ENCODE measurements at places on chromosomes 4 and X. TPM values are rescaled to one million over a fixed set of nuclear protein-coding genes. Genes with fewer than 3 reads are reported as not detected.

DNA sequence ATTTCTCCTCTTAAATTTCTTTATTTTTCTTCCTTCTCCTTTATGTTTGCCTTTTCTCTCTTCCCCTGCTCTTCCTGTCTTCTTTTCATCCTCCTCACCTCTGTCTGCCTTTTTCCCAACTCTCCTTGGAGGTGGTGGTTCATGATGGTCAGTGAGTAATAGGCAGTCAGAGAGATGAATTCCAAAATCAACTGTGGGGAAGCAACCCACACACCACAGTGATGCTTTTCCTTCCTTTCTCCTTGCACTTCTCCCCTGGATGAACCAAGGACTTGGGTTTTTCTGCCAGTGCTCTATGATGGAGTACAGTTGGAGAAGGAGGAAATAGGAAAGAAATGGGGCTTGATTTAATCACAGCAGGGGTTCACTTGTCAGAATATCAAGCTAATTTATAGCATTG is 153.8 kb downstream of the DCK start:
- peaks cover 10% of the 10 kb centered on the region for H3K4me1 ChIP-seq

GRCh38 chr4:140861359-140862176 is 105.4 kb upstream of the TBC1D9 start:
- no peak overlapping the region for H3K4me3 ChIP-seq
- no peaks in the 10 kb centered on the region for H3K36me3 ChIP-seq
- DNase-seq = peak; percentile 84
- no peaks in the 10 kb centered on the region for H3K27me3 ChIP-seq

DNA sequence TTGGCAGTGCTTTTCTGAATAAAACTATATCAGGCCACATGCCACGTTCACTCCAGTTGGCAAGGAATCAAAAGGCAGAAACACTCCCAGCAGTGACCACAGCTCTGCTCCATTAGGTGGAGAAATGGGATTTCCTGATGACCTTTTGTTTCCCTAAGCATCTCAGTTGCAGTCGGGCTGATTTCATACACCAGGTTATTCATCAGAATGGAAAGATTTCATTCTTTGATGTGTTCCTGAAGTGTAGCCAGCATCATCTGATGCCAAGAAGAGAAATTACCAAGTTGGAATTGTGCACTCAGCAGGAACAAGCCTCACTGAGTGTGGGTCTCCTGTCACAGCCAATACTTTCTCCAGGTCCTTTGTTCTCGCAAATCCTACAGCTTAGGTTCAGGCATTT is 193.7 kb downstream of the SPATA18 start:
- no peaks in the 10 kb centered on the region for H3K4me1 ChIP-seq
- H3K4me3 ChIP-seq = no peak overlapping the region
- H3K27ac ChIP-seq = no peak overlapping the region
- H3K36me3 ChIP-seq = no peaks in the 10 kb centered on the region
- DNase-seq = no peak

DNA sequence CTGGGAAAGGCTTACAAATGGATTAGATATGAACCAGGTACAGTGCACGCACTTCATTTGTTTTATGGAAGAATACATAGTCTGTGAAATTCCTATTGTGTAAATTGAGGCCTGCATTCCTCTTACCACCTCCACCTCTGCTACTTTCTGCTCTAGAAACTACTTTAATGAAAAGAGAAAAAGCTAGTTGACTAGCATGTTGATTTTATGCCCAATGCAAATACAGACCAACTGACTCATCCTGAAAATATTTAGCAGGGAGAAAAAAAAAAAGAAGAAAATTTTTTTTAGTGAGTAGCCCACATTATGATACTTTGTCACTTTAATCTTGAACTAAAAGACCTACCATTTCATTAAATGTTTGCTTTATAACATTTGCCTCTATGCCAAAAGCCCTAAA is 41.2 kb downstream of the DCLK2 start:
- no peaks in the 10 kb centered on the region for H3K27me3 ChIP-seq
- peaks cover 14% of the 10 kb centered on the region for H3K4me1 ChIP-seq
- no peak overlapping the region for H3K4me3 ChIP-seq
- peak; percentile 71 for DNase-seq
- H3K36me3 ChIP-seq = no peaks in the 10 kb centered on the region

DNA sequence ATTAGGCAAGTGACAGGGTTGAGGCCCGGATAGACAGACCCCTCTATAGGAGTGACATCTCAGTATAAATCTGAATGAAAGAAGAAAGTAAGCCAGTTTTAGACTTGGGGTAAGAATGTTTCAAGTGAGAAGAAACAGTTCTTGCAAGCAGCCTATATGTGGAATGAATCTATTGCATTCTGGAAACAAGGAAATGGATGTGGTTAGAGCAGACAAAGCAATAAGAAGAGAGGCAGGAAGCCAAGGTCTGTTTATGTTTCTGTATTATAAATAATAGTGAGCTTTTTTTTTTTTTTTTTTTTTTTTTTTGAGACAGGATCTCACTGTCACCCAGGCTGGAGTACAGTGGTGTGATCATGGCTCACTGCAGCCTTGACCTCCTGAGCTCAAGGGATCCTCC is 255.8 kb downstream of the UNC5C start:
- no peaks in the 10 kb centered on the region for H3K36me3 ChIP-seq
- DNase-seq = no peak
- no peak overlapping the region for H3K4me3 ChIP-seq
- no peaks in the 10 kb centered on the region for H3K4me1 ChIP-seq
- no peaks in the 10 kb centered on the region for H3K27me3 ChIP-seq

The MAGEA9B gene
- not detected for polyA plus RNA-seq
